ENCODE measurements at places on chromosomes 5 and 9.

GRCh38 chr5:96952118-96952750 is 16.4 kb downstream of the LNPEP start:
- DNase-seq, result no peak

GRCh38 chr5:95960667-95961616 is 709 bp downstream of the ELL2 start:
- DNase-seq, result peak; percentile 92

GRCh38 chr5:34047774-34048572 is 5.0 kb upstream of the C1QTNF3 start:
- no peak for DNase-seq

DNA sequence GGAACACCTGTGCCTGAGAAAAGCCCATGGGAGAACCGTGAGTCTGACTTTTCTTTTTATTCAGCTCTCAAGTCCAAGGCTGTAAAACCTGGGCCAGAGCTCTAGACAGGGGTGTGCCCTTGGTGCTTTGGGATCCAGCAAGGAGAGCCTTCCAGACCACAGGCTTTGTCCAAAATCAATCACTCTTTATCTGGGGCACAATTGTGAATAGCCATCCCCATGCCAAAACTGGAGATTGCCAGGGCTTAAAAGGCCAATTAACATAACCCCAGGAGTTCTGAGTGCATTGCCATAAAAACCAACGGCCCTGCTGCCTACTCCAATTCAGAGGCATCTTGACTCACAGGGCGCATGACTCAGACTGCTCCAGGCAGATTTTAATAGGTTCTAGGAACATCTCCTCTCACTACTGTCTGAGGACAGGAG is 391.8 kb downstream of the ARHGEF28 start:
- DNase-seq, result no peak

Measured in lower lobe of right lung (tissue), 2 donors.